ENCODE measurements at places on chromosomes 12 and 14. TPM values are rescaled to one million over a fixed set of nuclear protein-coding genes. Genes with fewer than 3 reads are reported as not detected.
A peak's percentile ranks its signal among the peaks of the same experiment; 100 is the strongest.

DNA sequence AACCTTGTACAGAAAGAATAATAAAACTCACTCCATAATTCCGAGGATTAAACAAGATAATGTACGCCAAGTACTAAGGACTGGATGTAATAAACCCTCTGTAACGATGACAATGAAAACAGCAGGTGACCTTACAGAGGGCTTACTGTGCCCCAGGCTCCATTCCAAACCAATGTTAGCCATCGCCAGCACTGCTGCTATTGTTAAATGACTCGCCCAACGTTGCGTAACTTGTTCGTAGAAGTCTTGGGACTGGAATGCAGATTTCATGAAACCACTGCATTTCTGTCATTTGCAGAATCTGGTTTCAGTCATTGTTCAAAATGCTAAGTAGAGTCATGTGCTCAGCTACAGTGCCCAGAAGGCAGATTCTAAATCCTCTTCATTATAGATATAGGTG lies 728 bp upstream of the STON2 start:
- peak; percentile 60 for DNase-seq

- DNase-seq, result no peak
Measured at GRCh38 chr12:92784797-92785562, 82.2 kb downstream of the PLEKHG7 start.

The NRXN3 gene
- total RNA-seq, result 20.3 TPM

The PTPRR gene
- 7.7 TPM for total RNA-seq

GRCh38 chr12:121749267-121749666 lies 36.7 kb downstream of the TMEM120B start:
- DNase-seq, result no peak

DNA sequence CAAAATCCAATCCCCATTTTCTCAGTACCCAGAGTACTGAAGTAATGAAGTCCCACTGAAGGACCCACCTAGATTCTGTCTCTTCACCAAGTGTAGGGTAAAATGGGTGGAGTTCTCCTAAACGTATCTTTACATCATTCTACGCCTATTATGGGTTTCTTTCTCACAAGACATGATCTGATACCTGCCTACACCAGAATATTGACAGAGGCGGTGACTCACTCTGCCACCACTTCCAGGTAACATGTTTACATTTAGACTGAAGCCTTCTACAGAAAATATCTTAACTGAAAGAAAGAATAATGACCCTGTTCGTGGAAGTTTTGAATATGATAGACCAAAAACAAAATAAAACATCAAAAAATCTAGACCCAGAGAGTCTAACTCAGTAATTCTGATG lies 89.8 kb downstream of the BTG1 start:
- DNase-seq, result peak; percentile 57

- no peak for DNase-seq
Measured at GRCh38 chr12:96986883-96987523, 79.9 kb downstream of the NEDD1 start.

DNA sequence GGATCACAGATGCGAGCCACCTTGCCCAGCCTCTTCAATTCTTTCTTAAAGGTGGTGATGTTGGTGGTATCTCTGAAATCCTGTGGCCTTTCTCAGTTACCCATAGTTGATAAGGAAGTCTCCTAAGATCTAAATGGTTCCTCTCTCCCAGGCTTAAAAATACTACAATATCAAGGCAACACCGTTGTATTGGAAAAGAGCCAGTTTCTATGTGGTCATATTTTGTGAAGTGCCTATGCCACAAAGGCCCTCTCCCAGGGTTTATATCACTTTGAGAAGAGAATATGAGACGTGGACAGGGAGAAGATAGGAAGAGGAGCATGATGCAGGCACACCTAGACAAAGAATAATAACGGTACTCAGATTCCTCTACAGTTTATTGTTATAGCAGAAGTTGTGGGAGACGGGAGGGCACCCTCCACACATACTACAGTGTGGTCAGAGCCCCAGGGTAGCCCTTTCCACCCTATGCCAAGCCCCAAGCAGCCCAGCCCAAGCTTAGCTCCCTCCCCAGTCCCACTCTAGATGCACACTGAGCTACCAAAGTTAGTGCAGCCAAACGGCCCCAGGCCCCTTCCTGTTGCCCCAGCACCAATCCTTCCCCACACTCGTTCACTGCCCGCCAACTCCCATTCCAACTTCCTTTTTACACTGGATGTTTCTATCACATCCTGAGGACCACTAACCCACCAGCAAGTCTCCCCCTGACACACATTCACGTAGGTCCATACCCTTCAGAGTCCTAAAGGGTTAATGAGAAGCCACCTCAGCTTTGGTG lies 8.3 kb downstream of the NDRG2 start:
- DNase-seq, result no peak

DNA sequence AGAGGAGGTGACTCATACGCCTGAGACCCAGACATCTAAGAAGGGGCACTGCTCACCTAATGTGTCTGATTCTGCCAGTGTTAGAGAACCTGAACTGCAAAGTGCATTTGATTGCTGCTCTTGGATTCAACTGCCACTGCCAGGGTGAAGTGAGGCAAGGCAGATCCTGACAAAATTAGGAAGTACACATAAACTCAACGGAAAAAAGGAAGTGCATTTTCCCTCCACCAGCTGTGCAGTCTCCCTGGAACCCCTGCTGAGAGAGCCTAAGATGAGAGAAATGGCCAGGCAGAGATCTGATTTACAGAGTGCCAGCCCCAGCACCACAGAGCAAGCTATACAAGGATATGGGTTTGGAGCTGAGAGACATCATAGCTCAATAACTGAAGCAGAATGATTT lies 215.3 kb downstream of the SEC23A start:
- no peak for DNase-seq

The CBX5 gene
- 62.0 TPM for total RNA-seq

DNA sequence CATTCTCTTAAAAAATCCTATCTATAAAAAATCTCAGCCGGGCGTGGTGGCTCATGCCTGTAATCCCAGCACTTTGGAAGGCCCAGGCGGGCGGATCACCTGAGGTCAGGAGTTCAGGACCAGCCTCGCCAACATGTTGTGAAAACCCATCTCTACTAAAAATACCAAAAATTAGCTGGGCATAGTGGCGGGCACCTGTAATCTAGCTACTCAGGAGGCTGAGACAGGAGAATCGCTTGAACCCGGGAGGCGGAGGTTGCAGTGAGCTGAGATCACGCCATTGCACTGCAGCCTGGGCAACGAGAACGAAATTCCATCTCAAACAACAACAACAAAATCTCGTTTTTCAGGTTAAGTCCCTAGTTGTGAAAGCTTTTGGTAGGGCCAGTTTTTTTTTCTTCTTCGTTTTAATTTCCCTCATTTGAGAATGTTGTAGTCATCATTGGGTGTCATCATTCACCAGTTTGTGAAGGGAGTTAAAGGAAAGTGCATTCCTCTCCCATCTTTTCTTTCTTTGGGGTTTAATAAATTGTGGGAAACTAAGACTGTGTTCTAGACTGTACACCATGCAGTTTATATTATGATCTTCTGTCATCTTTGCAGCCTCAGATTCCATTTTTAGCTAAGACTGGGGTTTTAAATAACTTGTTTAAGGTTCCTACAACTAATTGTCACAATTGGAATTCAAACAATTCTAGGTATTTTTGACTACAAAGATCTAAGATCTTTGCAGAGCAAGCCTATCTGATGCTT lies 23.9 kb downstream of the MDM2 start:
- no peak for DNase-seq

DNA sequence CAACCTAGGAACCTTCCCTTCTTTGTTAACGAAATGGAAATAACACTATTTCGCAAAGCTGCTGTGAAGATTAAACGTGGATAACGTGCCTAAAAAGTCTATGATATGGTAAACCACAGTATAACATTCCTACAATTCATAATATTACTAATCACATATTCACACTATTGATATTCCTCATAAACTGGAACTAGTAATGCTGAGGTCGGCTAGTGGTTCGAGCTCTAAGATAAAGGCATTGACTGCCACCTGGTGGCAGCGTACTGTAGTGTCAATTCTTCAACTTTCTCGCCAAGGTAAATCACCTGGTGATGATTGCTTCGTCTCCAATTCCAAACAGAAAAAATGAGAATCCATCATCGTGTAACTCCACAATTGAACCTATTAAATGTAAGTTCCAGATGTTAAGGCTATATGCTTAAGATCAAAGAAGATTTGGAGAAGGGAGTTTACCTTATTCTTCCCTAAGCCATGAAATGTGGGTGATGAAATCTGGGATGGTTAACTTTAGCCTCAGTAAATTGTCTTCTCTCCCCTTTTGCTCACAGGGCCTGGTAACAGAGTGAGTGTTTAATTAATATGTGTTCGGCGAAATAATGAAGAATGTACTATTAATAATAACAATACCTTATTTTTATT lies 197.5 kb upstream of the TMEM132C start:
- DNase-seq, result peak; percentile 34

The PGF gene
- 4.6 TPM for total RNA-seq

DNA sequence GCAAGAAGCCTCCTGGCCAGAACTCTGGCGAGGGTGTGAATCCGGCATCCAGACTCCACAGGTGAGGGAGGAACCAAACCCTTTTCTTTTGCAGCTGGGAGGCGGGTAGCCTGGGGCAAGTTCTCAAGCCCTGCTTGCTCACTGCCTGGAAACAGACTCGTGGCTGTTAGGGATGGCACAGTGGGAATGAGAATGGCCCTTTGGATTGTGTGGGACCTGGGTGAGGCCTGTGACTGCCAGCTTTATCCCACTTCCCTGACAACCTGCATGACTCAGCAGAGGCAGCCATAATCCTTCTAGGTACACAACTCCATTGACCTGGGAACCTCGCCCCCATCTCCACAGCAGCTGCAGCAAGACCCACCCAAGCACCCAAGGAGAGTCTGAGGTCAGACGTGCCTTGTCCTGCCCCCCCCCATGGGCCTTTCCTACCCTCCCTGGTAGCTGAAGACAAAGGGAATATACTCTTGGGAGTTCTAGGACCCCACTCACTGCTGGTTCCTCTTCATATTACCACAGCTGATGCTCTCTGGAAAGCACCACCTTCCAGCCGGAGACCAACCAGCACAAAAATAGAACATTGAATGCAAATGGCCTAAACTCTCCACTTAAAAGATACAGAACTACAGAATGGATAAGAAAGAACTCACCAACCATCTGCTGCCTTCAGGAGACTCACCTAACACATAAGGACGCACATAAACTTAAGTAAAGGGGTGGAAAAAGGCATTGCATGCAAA lies 5.1 kb upstream of the GPR33 start:
- no peak for DNase-seq

The MYO1H gene
- total RNA-seq, result not detected

The CCDC197 gene
- total RNA-seq, result not detected

The WNT5B gene
- total RNA-seq, result 7.3 TPM

All from mucosa of gallbladder (tissue), 1 donor.